ENCODE measurements at places on chromosomes 2 and 18.

- DNase-seq, result no peak
Measured at GRCh38 chr2:212538305-212539071, at the start of gene ERBB4. TSS of gene ERBB4 (minus strand) at chr2:212538802. CDS start at chr2:212538530, 272 bp downstream.

GRCh38 chr2:52897511-52898044 lies 870.0 kb upstream of the CHAC2 start:
- no peak for DNase-seq

- DNase-seq, result no peak
Measured at GRCh38 chr2:96486696-96487095, 18.5 kb downstream of the NEURL3 start.

GRCh38 chr2:237744613-237745249 lies 53.8 kb upstream of the RBM44 start:
- peak; percentile 32 for DNase-seq

- DNase-seq, result no peak
Measured at GRCh38 chr2:124763611-124764010, 738.5 kb downstream of the CNTNAP5 start.

- DNase-seq, result no peak
Measured at GRCh38 chr2:40204268-40204667, 247.6 kb downstream of the SLC8A1 start.

Measured in NCI-H2029 (cell line).